KG1 (cell line): ENCODE measurements at places on chromosomes 7 and 10.

- no peak for DNase-seq
Observed at GRCh38 chr10:27463961-27464360, 40.1 kb upstream of the RAB18 start.

DNA sequence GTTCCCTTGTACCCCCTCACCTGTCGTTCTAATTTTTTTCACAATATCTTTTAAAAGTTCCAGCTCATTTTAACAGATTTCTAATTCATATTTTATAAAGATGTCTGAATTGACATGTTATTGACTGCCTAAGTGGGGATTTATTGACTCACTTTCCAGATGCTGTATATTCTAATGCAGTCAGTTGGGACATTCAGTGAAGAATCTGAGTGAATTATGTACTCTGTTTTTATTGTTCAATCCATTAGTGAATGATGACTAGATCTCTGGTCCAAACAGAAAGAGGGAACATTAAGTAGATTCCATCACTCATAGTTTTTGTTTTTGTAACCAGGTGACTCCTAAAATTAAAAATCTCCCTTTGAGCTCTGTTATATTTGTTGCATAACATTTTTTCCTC, 54.3 kb downstream of the LOXL4 start:
- no peak for DNase-seq

- DNase-seq: no peak
Observed at GRCh38 chr10:49766484-49766883, 4.4 kb upstream of the OGDHL start.

DNA sequence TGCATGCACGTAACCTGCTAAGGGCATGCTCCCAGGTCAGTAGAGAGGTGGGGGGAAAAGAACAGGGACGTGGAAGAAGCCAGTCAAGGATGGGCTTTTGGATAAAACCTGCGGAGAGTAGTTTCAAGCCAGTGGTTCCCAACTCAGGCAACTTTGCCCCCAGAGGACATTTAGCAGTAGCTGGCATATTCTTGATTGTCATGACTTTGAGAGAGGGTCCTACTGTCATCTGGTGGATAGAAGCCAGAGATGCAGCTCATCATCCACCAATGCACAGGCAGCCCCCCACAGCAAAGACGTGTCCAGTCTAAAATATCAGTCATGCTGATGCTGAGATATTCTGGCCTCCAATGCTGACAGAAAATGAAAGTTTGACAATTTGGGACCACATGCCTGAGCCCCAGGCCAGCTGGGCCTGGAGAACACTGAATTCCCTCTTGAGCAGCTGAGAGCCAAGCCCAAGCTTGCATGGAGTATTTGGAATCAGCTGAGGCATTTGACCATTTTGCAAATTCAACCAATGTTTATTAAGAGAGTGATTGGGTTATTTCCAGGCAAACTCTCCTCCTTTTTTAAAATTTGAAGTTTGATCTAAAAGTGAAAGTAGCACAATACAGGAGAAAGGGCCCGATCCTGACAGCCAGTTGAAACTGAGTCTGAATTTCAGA, 110.0 kb upstream of the C7orf33 start:
- no peak for DNase-seq

- DNase-seq: no peak
Observed at GRCh38 chr7:76375251-76375650, 16.5 kb upstream of the YWHAG start.

DNA sequence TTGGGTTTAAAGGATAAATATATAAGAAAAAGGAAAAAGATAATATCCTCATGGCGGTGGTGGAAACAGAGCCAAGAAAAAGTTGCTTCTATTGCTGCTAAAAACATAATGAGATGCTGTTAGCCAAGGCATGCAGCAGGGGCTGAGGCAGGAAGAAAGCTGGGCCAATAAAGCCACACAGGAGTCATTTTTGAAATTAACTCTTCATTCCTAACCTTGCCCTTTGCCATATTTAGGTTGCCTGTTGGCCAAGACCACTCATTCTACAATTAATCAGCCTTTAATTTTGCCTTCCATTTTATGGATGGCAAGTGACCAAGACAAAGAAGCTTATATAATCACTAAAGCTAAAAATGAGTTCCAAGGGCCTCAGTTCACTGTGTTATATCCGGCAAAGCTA, 58.2 kb downstream of the ARMH3 start:
- DNase-seq: no peak

DNA sequence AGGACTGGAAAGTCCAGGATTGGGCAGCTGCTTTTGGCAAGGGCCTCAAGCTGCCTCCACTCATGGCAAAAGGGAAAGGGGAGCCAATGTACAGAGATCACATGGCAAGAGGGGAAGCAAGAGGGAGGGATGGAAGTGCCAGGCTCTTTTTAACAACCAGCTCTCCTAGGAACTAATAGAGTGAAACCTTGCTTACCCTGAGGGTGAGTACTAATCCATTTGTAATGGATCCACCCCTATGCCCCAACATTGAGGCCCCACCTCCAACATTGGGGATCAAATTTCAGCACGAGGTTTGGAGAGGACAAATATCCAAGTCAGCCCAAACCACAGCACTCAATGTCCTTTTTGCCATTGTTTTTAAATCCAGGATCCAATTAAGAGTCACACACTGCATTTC, 12.5 kb downstream of the HABP2 start:
- DNase-seq: no peak

GRCh38 chr7:14209896-14210484, 220.5 kb upstream of the ETV1 start:
- DNase-seq: no peak

DNA sequence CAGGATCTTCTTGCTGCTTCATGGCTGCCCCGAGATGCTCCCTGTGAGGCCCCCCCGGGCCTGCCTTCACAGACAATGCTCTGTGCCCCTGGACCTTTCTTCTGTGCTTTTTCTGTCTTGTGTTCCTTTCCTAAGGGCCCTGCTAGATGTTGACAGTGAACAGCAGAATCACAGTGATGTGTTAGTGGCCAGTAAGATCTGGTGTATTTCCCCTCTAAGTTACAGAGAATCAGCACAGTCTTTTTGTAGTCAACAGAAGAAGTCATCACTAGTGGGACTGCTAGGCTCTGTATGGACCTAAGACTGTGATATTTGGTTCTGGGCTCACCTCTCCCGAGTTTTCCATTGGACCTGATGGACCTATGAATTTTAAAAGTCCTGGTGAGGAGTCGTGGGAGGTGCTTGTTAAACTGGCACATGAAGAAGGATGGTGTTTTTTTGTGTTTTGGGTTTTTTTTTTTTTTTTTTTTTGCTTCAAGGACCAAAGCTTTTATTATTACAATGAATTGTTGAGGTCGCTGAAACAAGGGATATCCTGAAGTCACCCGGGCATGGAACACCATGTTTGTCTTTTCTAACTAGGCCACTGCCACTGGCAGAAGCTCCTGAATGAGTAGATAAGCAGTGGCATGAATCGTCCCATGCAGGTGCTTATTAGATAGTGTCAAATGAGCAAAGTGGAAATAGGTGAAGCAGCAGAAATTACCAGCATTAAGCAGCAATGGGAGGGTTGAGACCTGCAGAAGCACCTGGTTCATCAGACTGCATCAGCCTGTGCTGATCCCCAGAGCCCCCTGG, 194.8 kb downstream of the CELF2 start:
- DNase-seq: no peak

- DNase-seq: no peak
Observed at GRCh38 chr7:114539575-114539974, 125.0 kb downstream of the FOXP2 start.

- no peak for DNase-seq
Observed at GRCh38 chr10:4733150-4733842, 92.7 kb upstream of the AKR1E2 start.

DNA sequence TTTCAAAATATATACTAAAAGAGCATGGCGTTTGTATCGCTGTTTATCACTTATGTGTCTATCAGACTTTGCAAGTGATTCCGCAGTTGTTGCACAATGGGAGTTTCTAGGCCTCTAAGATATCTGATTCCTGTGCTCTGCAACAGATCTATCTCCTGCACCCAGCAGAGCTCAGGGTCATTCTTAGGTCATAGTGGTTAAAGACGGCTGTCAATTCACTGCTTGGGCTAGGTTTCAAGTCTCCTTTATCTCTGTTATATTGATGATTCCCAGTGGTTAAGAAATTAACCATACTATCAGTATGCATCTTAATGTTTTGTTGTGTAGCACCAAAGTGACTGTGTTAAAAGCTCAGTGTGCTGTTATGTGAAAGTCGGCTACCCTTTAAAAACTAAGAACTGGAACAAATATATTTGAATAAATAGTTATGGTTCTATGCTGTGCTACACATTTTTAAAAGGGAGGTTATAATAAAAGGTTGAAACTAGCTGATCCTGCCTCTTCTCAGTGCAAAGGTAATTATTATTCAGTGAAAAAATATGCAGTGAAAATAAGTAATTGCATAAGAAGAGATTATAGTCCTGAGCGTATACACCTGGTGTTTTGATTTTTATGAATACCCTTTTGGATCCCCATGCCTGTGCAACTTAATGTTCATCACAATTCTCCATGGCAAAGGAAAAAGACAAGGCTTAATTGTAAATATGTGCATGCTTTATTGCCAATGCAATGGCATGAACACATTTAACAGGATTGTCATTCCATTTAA, 24.0 kb downstream of the HOXA1 start:
- DNase-seq: no peak

DNA sequence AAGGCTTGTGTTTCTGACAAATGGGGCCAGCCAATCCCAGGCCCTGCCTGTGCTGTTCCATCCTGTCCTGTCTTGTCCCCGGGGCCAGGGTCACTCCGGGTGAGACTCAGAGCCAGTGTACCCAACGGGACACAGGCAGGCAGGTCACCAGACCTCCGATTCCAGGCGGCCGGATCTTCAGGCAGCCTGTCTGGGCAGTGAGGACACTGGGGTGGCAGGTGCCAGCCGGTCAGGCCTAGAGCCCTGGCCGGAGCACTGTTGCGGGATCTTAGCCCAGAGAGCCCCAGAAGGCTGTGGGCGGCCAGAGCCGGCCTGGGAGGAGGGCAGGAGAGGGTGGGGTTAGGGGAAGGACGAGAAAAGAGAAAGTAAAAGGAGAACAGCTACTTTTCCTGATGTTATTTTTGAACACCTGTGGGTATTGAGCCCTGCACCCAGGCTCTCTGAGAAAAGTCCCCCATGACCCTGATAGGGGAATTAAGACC, 134.3 kb upstream of the TNRC18 start:
- DNase-seq: no peak

DNA sequence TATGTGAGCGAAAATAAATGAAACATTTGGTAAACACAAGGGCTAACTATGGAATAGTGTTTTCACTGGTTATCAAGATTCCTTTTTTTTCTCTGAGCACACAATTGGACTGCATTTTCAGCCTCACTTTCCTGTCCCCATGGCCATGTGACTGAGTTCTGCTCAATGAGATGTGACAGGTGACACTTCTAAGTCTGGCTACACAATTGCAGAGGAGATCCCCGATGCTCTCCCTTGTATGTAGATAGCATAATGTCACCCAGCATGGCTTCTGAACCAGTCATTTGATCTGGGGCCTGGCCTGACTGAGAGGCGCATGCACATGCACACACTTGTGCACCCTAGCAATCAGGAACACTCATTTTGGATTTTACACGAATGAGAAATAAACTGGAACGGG, 581.8 kb downstream of the GRID1 start:
- no peak for DNase-seq

DNA sequence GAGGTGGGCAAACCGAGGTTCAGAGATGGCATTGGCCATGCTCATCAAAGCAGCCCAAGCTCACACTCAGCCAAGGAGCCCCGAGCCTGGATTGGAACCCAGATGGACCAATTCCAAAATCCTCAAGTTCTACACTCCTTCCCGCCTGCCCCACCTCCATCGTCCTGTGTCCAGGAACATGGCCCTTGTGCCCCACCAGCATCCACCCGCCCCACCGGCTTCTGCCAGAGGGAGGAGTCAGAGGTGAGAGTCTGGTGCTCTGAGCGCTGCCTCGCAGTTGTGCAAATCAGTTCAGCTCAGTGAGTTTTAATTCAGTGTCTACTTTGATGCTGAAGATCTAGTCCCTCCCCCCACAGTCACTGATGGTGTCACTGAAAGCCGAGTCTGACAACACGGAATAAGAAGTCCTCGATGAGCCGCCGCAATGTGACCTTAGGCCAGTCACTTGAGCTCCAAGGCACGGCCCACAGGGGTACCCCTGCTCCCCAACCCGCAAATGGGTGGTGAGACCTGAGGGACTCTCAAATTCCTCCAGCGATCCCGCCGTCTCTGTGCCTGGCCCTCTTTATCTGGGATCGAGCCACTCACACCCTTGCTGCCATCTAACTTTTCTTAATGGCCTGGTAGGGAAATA, 26.3 kb downstream of the PRKAG2 start:
- DNase-seq: no peak

GRCh38 chr7:117818232-117818631, 55.0 kb downstream of the CTTNBP2 start:
- no peak for DNase-seq

- no peak for DNase-seq
Observed at GRCh38 chr7:37916017-37916672, 472 bp downstream of the SFRP4 start.

- DNase-seq: no peak
Observed at GRCh38 chr7:97200018-97200417, 82.5 kb downstream of the SDHAF3 start.

DNA sequence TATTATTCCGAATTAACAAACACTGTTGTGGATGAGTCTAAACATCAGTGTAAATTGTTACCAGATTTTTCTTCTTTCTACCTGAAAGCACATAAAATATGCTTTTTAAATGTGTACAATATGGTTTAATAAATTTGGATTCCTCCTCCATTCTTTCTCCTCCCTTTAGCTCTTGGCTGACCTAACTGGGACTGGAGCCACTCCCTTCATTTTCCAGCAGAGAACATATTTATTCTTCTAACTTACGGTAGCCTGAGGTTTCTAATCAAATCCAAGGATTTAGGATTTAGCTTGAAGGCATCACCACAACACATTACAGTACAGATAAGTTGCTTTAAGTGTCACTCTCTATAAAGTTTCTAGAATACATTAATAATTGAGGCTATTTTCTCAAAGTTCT, 88.2 kb upstream of the SEMA3C start:
- no peak for DNase-seq

DNA sequence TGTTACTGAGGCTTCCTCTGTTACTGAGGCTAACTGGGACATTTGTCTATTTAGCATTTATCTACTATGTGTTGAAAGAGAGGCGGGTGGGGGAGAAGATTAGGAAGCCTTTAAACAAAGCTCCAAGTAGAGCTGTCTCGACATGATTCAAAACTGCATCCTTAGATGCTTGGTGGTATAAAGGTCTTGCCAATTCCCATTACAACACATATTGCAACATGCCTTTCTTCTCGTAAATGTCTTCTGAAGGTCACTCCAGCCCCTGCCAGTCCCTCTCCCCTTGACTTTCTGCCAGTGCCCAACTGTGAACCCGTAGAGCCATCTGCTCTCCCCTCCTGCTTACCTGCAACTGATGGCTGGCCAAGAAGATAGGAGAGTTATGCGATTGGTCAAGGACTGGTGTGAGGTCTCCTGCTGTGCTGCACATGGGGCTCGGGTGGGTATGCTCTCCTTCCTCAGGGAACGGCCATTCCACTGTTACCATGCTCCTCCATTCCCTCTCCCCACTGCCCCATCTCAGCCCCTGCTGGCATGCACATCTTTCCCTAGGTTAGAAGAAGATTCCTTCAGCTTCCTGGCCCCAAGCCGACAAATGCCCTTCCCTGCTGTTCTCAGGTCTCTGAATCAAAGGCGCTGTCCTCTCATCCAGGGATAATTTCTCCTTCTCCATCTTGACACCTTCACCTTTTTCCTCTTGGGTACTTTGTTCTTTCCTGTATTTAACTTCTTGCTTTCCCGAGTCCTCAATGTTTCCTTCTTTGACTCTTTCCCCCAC, 43.6 kb upstream of the ZNF32 start:
- no peak for DNase-seq
